ENCODE measurements at places on chromosomes 2 and 18.

- no peak for DNase-seq
Measured at GRCh38 chr2:156242874-156243273, 89.6 kb downstream of the NR4A2 start.

- no peak for DNase-seq
Measured at GRCh38 chr2:100718065-100718629, 101.8 kb upstream of the NPAS2 start.

- no peak for DNase-seq
Measured at GRCh38 chr2:15084826-15085489, 452.4 kb downstream of the LRATD1 start.

GRCh38 chr2:17933256-17933655 lies 54.8 kb downstream of the KCNS3 start:
- DNase-seq: no peak

- DNase-seq: no peak
Measured at GRCh38 chr2:105912081-105912480, 167.4 kb downstream of the NCK2 start.

DNA sequence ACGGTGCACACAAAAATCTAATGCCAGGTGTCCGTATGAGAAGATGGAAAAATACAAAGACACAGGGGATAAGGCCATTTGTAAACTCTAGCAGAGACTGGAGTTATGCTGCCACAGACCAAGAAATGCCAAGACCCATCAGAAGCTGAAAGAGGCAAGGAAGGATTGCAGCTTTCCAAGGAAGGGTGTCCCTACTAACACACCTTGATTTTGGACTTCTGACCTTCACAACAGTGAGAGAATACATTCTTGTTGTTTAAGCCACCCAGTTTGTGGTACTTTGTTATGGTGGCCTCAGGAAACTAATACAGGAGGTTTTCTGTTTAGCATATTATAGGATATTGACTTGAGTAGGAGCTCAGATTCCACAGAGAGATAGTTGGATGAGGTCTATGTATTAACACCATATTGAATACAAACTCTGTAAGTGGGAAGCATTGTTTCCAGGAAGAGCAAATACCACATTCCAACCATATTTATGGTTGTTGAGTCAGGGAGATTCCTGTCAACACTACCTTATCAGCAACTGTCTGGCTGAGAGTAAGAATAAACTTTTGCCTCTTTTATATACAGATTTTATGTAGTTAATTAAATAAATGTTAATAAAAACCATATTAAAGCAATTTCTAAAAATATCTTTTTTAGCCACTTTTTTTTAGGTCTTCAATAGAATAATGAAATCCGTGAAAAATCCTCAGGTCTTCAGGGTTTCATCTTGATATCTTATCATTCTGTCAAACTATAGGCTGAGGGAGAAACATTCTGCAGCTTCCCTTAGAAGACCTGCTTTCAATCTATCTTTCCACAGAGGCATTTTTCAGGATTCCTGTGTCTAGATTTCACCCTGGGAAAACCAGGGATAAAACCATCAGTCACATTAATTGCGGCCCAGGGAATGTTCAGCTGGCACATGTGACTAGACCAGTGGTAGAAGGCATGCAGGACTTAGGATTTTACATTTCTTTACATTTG lies 35.4 kb upstream of the HNMT start:
- no peak for DNase-seq

- no peak for DNase-seq
Measured at GRCh38 chr2:211722928-211723327, 815.7 kb downstream of the ERBB4 start.

- no peak for DNase-seq
Measured at GRCh38 chr2:73705091-73705490, 32.1 kb downstream of the TPRKB start.

GRCh38 chr2:236601316-236602202 lies 31.9 kb downstream of the ACKR3 start:
- no peak for DNase-seq

GRCh38 chr2:226802573-226802972 lies 3.0 kb upstream of the IRS1 start:
- no peak for DNase-seq

DNA sequence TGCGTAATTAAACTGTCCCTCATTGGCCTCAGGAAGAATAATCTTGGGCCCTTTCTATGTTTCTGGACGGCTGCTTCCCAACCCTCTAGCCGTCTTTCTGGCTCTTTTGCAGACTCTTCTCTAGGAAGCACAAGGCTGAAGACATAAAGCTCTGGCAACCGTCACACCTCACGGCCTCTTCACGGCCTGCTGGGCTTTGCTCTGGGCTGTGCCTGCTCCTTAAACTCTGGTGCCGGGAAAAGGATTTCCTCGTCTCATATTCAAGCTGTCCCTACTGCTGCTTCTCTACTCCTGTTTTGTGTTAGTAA lies 36.0 kb upstream of the WIPF1 start:
- DNase-seq: no peak

DNA sequence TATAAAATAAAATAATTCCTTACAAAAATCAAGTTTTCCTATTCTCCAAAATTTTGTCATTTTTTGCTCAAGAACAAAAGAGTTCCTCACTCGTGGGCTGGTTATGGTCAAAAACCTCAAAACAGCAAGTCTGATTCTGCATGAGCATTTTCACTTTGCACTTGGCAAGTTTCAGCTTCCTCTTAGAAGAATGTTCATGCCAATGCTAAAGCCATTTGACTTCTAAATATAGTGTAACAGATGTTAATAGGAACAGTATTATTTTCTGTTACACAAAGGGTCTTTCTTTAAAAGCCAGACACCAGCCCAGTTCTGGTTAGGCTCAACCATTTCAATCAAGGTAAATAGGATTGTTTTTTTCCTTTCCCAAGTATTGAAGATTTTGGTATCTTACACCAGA lies 261.3 kb upstream of the CCDC68 start:
- no peak for DNase-seq

DNA sequence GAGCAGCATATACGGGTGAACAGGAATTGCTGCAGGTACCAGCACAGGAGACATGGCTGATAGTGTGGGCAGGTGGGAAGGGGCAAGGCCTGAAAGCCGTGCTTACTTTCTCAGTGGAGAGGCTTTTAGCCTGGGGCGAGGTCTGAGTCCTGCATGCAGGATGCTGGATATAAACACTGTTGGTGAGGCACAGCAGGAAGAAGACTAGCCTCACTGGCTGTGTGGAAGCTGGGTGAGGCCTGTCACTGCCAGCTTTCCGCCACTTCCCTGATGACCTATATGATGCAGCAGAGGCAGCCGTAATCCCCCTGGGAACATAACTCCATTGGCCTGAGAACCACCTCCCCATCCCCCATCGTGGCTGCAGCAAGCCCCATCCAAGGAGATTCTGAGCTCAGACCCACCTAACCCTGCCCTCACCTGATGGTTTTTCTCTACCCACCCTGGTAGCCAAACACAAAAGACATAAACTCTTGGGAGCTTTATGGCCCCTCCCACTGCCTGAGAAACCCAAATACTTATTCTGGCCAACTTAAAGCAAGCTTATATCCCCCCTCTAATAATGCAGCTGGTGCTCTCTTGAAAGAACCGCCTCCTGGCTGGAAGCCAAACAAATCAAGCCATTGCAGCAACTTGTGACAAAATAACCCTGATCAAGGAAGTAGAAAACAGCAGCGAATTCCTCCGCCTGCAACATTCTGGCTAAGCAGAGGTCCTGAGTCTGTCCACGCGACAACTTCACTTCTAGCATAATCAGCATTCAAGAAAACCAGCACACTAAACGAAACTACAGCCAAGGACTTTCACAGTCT lies 54.6 kb upstream of the DSC1 start:
- no peak for DNase-seq

GRCh38 chr2:43609290-43609918 lies 13.6 kb upstream of the THADA start:
- no peak for DNase-seq

DNA sequence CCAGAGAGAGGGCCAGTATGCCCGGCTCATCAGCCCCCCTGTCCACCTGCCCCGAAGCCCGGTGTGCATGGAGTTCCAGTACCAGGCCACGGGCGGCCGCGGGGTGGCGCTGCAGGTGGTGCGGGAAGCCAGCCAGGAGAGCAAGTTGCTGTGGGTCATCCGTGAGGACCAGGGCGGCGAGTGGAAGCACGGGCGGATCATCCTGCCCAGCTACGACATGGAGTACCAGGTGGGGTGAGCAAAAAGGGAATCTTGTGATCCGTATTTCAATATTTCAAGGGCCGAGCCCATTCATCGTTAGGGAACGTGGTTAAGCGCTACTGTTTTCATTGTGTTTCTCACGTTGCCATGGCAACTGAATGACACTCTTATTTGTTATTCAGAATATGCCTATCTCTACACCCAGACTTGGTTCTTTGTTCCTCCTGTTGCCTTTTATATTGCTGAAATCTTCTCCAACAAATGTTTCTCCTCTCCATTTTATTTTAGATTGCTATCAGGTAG lies 81.5 kb downstream of the NRP2 start:
- peak; percentile 9 for DNase-seq

GRCh38 chr2:238988752-238989151 lies 140.9 kb downstream of the TWIST2 start:
- no peak for DNase-seq

DNA sequence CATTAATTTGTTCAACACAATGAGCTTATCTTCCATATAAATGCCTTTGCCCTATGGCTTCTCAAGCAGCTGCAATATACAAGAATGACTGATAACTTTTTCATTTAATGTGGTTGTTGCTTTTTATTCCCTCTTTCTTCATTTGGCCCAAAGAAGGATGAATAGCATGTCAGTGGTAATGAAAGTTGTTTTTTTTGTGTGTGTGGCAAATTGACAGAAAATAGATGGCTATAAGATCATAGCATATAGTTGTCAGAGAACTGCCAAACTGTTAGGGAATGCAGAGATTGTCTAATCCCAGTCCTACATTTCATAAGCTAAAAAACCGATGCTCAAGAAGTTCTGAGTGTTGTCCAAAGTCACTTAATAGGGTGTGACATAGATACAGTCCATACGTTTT lies 244.3 kb downstream of the ACTR3 start:
- no peak for DNase-seq

DNA sequence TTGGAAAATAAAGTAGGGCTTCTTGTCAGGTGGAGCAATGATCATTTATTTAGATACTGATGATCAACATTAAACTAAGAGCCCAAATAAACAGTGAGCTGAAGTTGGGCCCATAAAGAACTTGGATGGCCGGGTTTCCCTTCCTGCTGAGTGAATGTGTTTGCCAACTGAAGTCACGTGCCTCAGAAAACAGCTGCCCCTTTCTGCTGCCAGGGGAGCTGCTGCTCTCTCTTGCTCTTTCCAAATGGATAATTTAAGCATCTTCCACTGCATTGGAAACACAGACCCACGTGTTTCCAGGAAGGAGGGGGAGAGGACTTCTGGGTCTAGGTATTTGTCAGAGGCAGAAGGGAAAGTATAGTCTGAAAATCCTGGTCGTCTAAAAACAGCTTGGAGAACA lies 22.9 kb upstream of the NCKAP5 start:
- no peak for DNase-seq

DNA sequence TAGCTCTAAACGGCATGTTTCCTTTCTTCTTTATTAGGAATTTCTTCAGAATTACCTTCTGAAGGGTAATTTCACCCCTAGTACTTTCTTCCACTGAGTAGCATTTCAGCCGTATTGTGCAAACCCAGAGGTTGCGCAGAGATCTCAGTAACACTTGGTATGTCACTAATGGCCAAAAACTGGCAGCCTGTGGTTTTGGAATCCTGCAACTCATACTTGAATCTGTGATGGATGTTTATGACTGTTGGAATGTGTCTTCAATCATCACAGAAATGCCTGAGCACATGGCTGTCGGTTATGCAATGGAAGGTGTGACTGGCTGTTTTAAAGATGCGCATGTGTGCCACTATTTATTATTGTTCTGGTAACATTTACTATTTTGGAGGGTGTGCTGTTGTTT lies 100.0 kb downstream of the COLEC12 start:
- peak; percentile 21 for DNase-seq
